Stimulated activated CD4-positive, alpha-beta T cell treated with anti-CD3 and anti-CD28 coated beads, Interleukin-12 subunit alpha, Interleukin-12 subunit beta, amount 100 ng/mL, for 4 hours (primary cell): ENCODE measurements at places on chromosomes 12 and 14.

DNA sequence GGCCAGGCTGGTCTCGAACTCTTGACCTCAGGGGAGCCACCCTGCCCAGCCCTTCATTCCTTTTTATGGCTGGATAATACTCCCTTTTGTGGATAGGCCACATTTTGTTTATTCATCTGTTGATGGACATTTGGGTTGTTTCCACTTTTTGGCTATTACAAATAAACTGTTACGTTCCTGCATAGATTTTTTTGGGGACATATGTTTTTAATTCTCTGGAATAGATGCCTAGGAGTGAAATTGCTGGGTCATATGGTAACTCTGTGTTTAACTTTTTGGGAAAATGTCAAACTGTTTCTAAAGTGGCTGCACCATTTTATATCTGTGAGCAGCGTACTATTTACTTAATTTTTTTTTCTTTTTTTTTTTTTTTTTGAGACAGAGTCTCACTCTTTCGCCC lies 9.8 kb downstream of the KMT5A start:
- DNase-seq = no peak

DNA sequence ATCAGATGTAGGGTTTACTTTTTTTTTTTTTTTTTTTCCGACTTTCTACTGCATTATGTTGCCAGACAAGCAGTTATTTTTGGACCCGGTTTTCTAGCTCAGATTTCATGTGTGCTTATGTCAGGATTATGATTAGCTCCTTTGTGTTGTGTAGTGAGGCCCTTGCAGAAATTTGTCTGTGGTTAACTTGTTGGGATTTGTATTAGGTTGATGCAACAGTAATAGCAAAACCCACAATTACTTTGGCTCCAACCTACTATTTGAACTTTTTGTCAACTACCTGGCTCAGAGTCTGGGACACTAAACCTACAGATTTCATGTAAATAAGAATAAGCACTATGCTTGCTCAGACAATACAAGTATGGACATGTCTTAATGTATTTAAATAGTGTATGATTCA lies 44.1 kb upstream of the KCNJ8 start:
- DNase-seq = no peak

GRCh38 chr12:56572288-56572687 lies 50.7 kb downstream of the RBMS2 start:
- DNase-seq = no peak

DNA sequence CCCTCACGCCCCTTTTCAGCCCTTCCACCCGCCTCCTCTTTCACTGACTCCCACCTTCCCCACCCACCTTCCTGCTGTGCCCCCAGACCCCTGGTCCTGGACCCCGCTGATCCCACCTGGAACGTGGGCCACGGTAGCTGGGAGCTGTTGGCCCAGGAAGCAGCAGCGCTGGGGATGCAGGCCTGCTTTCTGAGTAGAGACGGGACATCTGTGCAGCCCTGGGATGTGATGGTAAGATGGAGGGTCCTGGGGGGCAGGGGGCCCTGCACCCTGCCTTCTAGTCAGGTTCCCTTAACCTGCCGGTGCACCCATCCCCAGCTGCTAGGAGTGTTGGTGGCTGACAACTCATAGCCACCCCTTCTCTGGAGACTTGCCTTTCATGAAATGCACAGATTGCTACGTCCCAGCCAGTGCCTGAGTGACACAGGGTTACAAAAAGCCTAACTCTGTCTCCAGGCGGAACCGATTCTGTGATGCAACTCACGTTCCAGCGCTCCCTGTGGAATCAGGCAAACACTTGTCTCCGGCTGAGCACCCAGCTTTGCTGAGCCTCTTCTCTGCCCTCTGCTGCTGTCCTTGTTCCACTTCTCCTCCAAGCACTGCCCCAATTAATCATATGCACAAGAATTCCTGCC lies 15.0 kb upstream of the OAS2 start:
- no peak for DNase-seq

DNA sequence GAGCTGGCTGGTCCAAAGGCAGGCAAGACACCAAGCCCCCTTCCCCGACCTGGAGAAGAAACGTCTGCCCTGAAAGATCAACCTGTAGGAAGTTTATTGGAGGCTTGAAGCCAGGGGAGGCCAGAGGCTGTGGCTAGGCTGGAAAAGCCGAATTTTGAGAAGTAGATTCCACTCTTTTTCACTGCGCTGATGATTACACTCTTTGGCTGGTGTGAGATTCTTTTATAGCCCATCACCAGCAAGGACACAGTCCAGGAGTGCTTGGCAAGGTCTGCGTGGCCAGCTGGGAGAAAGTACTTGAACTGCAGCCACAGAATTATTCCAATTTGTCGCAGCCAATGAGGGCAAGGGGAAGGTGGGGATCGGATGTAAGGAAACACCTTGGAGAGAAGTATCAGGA lies 45.0 kb downstream of the SYNE3 start:
- DNase-seq = no peak
